Hippocampal formation (tissue), 2 donors: ENCODE measurements at places on chromosomes 7 and 10.

GRCh38 chr7:90540406-90540805 is 55.7 kb upstream of the CDK14 start:
- DNase-seq = no peak

GRCh38 chr10:114729103-114729659 is 71.1 kb upstream of the ABLIM1 start:
- DNase-seq = no peak

- DNase-seq = no peak
These were observed 205.0 kb downstream of the PTPRN2 start for GRCh38 chr7:158382363-158383254.

GRCh38 chr10:133072720-133073390 is 14.9 kb upstream of the ADGRA1 start:
- no peak for DNase-seq

- no peak for DNase-seq
These were observed 434.0 kb downstream of the INHBA start for GRCh38 chr7:41268878-41269277.

GRCh38 chr10:18683427-18683826 is 24.2 kb downstream of the ARL5B start:
- no peak for DNase-seq

DNA sequence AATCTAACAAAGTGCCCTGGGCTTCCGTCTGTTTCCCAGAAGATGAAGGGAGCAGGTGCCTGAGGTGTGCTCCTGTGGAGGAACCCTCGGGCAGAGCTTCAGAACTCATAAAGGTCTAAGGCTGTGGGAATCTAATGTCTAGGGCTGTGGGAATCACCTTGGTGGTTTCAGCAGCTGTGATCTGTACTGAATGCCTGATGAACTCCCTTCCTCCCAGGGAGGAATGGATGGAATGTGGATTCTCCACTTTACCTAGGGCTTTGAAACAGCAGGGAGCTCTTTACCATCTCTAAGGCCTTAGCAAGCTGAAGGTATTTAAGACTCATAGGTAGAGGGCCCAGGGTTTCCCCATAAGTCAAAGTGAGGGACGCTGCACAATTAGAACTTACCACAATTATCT is 36.0 kb upstream of the SEMA3E start:
- no peak for DNase-seq

GRCh38 chr10:65346466-65346865 is 1579.4 kb upstream of the LRRTM3 start:
- DNase-seq = no peak

DNA sequence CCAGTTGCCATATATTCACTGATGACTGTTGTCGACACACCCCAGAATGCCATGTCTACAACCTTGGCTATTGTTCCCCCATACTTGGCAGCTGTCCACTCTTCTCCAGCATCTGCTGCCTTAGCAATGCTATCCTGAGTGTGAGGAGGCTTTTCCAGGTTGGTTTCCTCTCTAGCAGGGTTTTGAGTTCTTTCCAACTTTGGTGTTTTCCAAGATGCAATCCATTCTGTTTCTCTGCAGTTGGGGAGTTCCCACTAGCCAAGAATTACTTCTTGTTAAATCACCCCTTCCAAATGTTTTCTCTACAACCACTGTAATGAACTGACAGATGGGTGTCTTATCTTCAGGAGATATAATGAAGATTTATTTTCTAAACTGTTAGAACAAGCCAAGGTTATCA is 617.4 kb downstream of the CCSER2 start:
- no peak for DNase-seq

DNA sequence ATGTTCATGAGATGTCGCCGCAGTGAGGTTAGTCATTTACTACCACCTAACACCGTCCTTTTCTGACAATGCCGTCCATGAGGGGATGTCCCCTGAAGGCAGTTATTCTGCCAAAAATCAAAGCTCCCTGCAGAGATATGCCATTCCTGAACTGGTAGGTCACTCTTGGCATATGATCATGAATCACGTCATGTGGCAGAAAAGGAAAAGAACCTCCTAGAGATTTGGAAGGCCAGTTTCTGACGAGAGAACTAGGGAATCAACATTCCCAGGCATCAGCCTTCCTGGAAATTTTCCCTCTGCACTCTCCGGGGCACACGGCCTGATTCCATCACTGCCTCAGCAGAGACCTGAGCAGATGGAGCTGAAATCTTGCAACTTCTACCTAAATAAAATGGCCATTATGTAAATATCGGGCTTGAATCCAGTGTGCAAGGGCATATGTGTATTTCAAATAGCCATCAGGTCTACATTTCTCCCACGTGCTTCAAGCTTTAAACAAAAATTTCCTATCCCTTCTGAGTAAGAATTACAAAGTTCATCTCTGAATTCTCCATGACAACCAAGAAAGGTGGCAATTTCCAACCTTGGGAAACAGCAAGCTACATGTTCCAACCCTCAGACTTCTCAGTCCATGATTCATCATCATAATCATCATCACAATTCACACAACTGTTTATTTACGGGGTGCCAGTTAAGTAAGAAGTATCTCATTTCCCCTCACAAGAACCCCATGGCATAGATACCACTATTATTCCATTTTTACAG is 46.5 kb downstream of the AMPH start:
- DNase-seq = no peak

DNA sequence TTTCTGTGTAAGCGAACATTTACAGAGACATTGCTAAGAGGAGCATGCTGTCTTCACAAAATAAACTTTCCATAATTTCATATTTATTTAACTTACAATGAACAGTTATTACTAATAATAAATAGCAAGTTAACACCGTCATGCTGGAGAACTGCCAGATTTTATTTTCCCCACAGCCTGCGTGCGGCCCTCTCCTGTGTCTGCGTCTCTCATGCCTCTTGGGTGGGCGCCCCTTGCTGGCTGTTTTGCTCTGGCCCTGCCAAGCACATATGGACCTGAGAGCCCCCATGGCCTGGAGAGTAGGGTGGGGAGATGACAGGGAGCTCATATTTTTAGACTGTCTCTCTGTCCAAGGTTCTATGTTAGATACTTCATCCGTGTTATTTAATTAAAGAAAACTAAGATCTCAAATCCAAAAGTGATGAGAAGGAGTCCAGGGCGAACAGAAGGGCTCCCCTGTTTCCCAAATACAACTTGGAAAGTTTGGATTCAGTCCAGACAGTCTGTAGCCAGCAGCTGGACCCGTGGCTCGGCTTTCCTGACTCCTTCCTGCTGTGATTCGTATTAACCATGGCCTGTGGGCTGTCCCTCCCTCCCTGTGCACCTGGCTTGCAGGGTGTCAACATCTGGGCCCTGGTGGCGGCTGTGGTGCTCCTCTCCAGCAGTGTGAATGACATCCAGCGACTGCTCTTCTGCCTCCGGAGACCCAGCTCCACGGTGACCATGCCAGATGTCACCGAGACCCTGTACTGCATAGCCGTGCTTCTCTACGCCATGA is 20.5 kb downstream of the FBH1 start:
- DNase-seq = no peak

- no peak for DNase-seq
These were observed 26.5 kb downstream of the ASNS start for GRCh38 chr7:97845622-97846203.
